ENCODE measurements at places on chromosomes 2 and 18. TPM values are rescaled to one million over a fixed set of nuclear protein-coding genes. Genes with fewer than 3 reads are reported as not detected.

GRCh38 chr2:150640039-150640438 lies 152.6 kb upstream of the RND3 start:
- no peaks in the 10 kb centered on the region for H3K27me3 ChIP-seq
- H3K4me1 ChIP-seq: no peaks in the 10 kb centered on the region
- H3K4me3 ChIP-seq: no peak overlapping the region
- no peak for DNase-seq

The PLCL1 gene
- total RNA-seq: 3.6 TPM

- H3K27ac ChIP-seq: no peak overlapping the region
- no peaks in the 10 kb centered on the region for H3K36me3 ChIP-seq
- no peak overlapping the region for H3K4me3 ChIP-seq
- DNase-seq: no peak
Measured at GRCh38 chr18:9649164-9649540, 34.8 kb upstream of the PPP4R1 start.

GRCh38 chr2:189657867-189658266 lies 3.4 kb upstream of the ASNSD1 start:
- H3K4me3 ChIP-seq: peak overlapping the region; percentile 56
- H3K27ac ChIP-seq: peak overlapping the region; percentile 3
- H3K36me3 ChIP-seq: no peaks in the 10 kb centered on the region
- no peaks in the 10 kb centered on the region for H3K27me3 ChIP-seq
- peak; percentile 62 for DNase-seq

GRCh38 chr2:174248998-174249592 lies 763 bp upstream of the OLA1 start:
- H3K4me3 ChIP-seq: peak overlapping the region; percentile 83
- peaks cover 5% of the 10 kb centered on the region for H3K36me3 ChIP-seq
- no peak for DNase-seq

DNA sequence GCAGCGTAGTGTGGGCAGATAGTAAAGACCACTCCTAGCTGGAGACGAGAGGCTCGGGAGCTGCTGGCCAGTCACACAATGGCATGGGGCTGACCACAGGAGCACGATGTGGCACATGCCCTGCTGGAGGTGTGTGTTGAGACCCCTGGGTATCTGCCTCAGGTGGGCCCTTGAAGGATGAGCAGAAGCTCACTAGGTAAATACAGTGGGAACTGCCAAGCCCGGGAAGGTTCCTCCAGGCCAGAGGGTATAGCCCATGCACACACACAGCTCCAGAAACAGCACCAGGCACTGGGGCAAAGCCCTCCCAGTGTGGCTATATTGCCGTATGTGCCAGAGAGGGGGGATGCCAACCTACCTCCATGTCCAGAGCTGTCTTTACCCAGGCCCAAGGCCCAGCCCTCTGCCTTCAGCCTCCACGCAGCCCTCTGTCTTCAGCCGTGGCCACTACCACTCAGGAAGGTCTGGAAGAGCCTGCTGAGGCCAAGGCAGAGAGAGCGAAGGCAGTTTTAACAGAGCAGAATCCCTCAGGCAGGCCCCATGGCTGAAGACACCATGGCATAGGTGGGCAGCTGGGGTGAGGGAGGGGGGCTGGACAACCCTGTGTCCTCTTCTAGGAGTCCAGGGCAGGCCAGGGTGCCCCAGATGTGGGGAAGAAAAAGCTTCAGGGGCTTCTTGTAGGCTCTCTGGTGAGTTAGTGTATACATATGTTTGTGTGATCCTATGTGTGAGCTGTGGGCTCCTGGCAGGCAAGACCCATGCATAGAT lies 7.0 kb upstream of the ARID5A start:
- peak overlapping the region; percentile 92 for H3K27ac ChIP-seq
- H3K36me3 ChIP-seq: no peaks in the 10 kb centered on the region
- H3K4me3 ChIP-seq: peak overlapping the region; percentile 83
- DNase-seq: no peak
- no peaks in the 10 kb centered on the region for H3K27me3 ChIP-seq
- H3K4me1 ChIP-seq: peaks cover 94% of the 10 kb centered on the region

GRCh38 chr18:45541421-45541820 lies 73.9 kb upstream of the SLC14A2 start:
- H3K27ac ChIP-seq: no peak overlapping the region
- H3K27me3 ChIP-seq: peaks cover 7% of the 10 kb centered on the region
- H3K4me1 ChIP-seq: no peaks in the 10 kb centered on the region
- no peak for DNase-seq
- no peak overlapping the region for H3K4me3 ChIP-seq

- H3K27me3 ChIP-seq: peaks cover 31% of the 10 kb centered on the region
- no peaks in the 10 kb centered on the region for H3K36me3 ChIP-seq
- DNase-seq: no peak
- no peaks in the 10 kb centered on the region for H3K4me1 ChIP-seq
- H3K4me3 ChIP-seq: no peak overlapping the region
- H3K27ac ChIP-seq: no peak overlapping the region
Measured at GRCh38 chr2:85215448-85216401, 82.5 kb downstream of the TCF7L1 start.

The ACTR3 gene
- total RNA-seq: 497 TPM

The ELOA2 gene
- not detected for total RNA-seq

GRCh38 chr18:10543277-10543676 lies 17.4 kb downstream of the NAPG start:
- H3K36me3 ChIP-seq: peaks cover 24% of the 10 kb centered on the region
- no peak overlapping the region for H3K4me3 ChIP-seq
- peaks cover 5% of the 10 kb centered on the region for H3K4me1 ChIP-seq
- no peaks in the 10 kb centered on the region for H3K27me3 ChIP-seq
- no peak for DNase-seq
- peak overlapping the region; percentile 13 for H3K27ac ChIP-seq

The ABCB11 gene
- not detected for total RNA-seq

DNA sequence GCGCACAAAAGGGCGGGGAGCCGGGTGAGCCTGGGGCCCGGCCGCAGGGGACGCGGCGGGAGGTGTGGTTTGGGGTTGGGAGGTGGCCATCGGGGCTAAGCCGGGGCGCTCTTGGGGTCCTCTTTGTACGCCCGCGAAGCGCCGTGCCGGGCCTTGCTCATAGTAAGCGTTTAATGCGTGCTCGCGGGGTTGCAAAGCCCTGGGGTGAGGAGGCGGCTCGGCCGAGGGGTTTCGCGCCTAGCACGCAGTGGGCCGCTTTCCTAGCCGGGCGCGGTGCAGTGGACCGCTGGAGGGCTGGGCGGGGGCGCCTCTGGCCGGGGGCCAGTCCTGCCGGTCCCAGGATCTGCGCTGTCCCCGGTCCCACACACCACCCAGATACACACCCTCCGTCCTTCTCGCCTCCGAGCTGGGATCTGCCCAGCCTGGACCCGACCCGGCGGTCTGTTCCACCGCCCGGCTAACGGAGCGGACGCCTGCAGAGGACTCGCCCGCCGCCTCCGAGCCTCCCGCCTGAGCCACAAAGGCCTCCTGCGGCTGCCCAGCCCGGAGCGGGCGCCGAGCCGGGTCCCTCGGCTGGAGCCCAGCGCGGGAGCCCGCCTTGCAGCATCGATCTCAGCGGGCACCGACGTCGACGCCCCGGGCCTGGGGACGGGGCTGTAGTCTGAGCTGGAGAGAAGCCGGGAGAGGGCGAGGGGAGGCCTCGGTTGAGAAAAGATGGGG lies 564 bp downstream of the DPYSL5 start:
- no peaks in the 10 kb centered on the region for H3K36me3 ChIP-seq
- no peak overlapping the region for H3K27ac ChIP-seq
- peak; percentile 32 for DNase-seq

The MAPRE2 gene
- 54.1 TPM for total RNA-seq

DNA sequence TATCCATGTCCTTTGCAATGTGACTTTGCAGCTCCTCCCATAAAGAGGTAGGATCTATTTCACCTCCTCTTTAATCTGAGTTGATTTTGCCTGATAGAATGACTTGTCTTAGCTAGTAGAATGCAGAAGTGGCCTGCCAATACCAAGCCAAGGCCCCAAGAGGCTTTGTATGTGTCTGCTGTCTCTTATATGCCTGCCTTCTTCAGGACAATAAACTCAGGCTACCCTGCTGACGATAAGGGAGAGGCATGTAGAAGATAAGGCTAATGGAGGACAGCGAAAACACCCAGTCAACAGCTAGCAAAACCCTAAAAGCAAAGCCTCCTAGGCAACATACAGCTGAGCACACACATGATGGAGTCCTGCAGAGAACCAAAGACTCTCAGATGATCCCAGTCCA lies 1.8 kb upstream of the ZC3H8 start:
- no peak overlapping the region for H3K4me3 ChIP-seq
- no peak overlapping the region for H3K27ac ChIP-seq
- H3K36me3 ChIP-seq: no peaks in the 10 kb centered on the region

DNA sequence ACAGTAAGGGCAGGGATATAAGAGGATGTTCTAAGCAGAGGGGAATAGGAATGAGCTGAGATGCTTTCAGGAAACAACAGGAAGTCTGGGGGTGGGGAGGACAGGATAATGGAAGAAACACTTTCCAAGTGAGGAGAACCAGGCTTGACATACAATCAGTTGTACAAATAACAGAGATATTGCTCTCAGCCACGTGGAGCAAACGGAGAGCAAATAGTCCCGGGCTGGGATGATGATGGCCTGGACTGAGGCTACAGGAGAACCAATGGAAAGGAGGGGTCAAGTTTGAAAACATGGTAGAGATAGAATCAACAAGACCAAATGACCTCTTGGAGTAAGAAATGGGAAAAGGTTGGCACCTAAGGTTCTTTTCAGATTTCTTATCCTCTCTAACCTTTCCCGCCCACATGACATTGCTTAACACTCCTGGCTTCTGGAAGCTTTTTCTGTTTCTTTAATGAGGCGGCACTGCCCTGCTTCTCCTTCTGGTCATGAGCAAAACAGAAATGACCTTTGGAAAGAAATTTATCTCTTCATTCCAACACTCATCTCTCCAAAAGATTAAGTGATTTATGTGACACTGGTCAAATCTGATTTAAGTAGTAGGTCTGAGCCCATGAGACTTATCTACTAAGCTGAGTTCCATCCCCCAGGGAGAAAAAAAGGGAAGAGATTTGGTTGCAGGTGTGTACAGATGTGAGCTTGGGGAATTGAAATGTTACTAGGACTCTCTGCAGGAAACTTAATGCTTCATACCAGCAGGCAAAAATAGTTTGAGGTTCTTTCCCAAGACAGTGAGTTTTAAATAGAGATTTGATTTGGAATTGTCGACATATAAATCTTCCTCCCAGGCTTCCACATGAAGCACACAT lies 442.9 kb upstream of the HNRNPA3 start:
- H3K4me1 ChIP-seq: no peaks in the 10 kb centered on the region
- no peak overlapping the region for H3K27ac ChIP-seq
- peaks cover 3% of the 10 kb centered on the region for H3K36me3 ChIP-seq
- no peak overlapping the region for H3K4me3 ChIP-seq

DNA sequence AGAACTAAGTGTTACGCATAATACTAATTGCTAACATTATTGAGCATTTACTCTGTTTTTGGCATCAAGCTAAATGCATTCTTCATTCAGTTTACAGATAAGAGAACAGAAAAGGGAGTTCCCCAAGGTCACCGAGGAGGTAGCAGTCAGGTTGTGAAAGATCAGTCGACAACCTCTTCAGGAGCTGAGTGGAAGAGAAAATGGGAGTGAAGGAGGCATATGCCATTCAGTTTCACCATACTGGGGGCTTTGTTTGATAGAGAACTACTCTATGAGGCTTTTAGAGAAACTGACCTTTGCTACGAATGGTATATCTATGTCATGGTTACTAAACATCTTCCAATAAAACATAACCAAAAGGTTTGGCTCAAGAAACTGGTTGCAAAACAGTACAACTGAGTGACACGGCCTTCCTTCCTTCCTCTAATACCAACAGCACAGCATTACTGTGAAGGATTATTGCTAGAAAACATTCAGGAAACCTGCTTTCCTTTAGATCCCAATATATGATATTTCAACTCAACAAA lies 112.1 kb downstream of the RBMS1 start:
- H3K36me3 ChIP-seq: no peaks in the 10 kb centered on the region
- peaks cover 66% of the 10 kb centered on the region for H3K4me1 ChIP-seq
- DNase-seq: no peak

GRCh38 chr2:193377789-193378188 lies 1183.1 kb upstream of the TMEFF2 start:
- H3K4me3 ChIP-seq: no peak overlapping the region
- DNase-seq: no peak
- H3K4me1 ChIP-seq: peaks cover 5% of the 10 kb centered on the region
- H3K27ac ChIP-seq: no peak overlapping the region
- H3K36me3 ChIP-seq: no peaks in the 10 kb centered on the region

The SNRPD1 gene
- 82.9 TPM for total RNA-seq

GRCh38 chr2:143936538-143936847 lies 583.4 kb downstream of the ZEB2 start:
- peak overlapping the region; percentile 78 for H3K4me3 ChIP-seq
- peaks cover 15% of the 10 kb centered on the region for H3K4me1 ChIP-seq
- H3K36me3 ChIP-seq: no peaks in the 10 kb centered on the region
- H3K27me3 ChIP-seq: peaks cover 78% of the 10 kb centered on the region
- H3K27ac ChIP-seq: no peak overlapping the region
- no peak for DNase-seq

GRCh38 chr2:121355488-121355887 lies 70.5 kb upstream of the TFCP2L1 start:
- peaks cover 3% of the 10 kb centered on the region for H3K4me1 ChIP-seq
- H3K27me3 ChIP-seq: no peaks in the 10 kb centered on the region
- H3K36me3 ChIP-seq: peaks cover 14% of the 10 kb centered on the region
- no peak for DNase-seq
- no peak overlapping the region for H3K4me3 ChIP-seq
- no peak overlapping the region for H3K27ac ChIP-seq

The GATA6 gene
- total RNA-seq: 0.43 TPM

- H3K4me3 ChIP-seq: peak overlapping the region; percentile 79
- peaks cover 2% of the 10 kb centered on the region for H3K36me3 ChIP-seq
Measured at GRCh38 chr2:84919885-84920580, 14.6 kb downstream of the TMSB10 start.

The NPAS2 gene
- total RNA-seq: 4.8 TPM

- H3K27me3 ChIP-seq: no peaks in the 10 kb centered on the region
- no peaks in the 10 kb centered on the region for H3K4me1 ChIP-seq
- no peak for DNase-seq
- no peak overlapping the region for H3K4me3 ChIP-seq
- no peaks in the 10 kb centered on the region for H3K36me3 ChIP-seq
Measured at GRCh38 chr2:56229397-56230060, 45.7 kb downstream of the CCDC85A start.

The SLC9A2 gene
- not detected for total RNA-seq

The CGREF1 gene
- total RNA-seq: 2.4 TPM

GRCh38 chr2:10124538-10125045 lies 2.1 kb downstream of the RRM2 start:
- DNase-seq: peak; percentile 47
- H3K27ac ChIP-seq: peak overlapping the region; percentile 94
- peak overlapping the region; percentile 93 for H3K4me3 ChIP-seq
- peaks cover 32% of the 10 kb centered on the region for H3K36me3 ChIP-seq

The INO80B gene
- total RNA-seq: 39.2 TPM

Data from activated T-cell treated with anti-CD3 and anti-CD28 coated beads, Interleukin-2, amount 50 U/mL, for 72 hours (primary cell).